ENCODE measurements at places on chromosomes 5 and 9. TPM values are rescaled to one million over a fixed set of nuclear protein-coding genes. Genes with fewer than 3 reads are reported as not detected.

- DNase-seq = no peak
Observed at GRCh38 chr5:175616083-175616482, 41.8 kb upstream of the HRH2 start.

DNA sequence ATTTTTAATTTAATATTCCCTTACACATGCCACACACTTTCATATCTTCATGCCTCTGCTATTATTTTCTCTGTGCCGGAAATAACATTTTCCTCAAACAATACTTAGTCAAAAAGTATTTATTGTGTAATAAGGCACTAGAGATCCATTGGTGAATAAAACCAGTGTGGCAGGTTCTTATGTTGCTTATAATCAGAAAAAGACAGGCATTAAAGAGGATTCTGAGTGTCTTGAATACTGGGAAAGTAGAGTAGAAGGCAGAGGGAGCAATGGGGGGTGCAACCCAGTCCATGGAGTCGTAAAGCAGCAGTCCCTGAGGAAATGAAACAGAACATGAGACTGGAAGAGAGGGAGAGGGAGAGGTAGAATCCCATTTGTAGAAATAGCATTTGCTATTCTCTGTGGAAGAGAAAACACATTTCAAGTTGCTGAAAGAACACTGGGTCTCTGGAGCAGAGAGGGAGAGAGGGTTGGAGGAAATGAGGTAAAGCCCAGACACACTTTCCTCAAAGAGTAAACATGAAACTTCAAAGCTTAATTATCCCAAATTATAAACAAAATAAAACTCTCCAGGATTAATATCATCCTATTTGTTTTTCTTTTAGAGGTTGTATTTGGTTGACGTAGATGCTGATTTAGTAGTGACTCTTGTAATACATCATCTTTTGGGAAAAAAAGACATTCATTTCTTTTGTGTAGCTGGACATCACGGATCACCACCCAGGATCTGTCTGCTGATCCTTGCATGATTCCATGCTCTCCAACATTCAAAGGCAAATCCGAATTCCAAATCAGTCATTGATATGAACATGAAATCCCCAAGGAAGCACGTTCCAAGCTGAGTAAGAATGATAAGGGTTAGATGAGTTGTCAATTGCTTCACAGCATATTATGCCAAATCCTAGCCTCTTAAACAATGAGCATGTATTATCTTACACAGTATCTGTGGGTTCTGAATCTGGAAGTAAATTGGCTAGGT is 37.4 kb upstream of the GRAMD2B start:
- DNase-seq = no peak

DNA sequence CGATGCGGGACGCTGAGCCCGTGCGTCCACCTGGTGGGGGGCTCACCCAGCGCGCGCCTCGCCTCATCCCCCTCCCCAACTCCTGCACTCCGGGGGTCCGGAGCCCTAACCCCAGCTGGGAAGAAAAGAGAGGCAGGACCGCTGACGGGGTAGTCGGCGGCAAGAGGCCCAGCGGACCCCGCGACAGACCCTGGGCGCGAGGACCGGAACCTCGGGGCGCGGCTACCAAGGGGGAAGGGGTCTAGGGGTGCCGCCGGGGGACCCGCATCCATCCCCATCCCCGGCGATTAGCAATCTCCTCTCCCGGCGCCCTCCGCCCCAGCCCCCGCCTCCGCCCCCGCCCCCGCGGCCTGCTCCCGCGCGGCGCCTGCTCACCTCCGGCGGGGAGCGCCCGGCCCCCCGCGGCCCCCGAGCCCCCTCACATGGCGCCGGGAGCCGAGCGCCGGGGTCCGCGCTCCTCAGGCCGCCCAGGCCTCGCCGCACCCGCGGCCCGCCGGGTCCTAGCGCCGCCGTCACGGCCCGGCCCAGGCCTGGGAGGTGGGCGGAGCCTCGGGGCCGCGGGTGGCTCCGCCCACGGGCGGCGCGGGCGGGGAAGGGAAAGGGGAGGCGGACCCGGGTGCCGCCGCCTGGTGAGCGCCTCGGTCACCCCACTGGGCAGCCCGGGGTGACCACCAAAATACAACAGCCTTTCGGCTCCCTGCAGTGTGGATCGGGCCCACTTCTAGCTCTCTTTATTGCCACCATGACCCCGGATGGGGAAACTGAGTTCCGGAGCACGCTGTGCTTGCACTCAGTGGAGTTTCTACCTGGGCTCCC is at the start of gene ST6GALNAC6:
Gene ST6GALNAC6 (minus strand): TSS at position 476 of the 816 bp plus-strand sequence. CDS start 1,622 bp downstream, outside the sequence.
- no peak for DNase-seq

- DNase-seq = no peak
Observed at GRCh38 chr5:43895876-43896275, 292.9 kb downstream of the NNT start.

GRCh38 chr9:24439456-24439855 is 106.2 kb downstream of the IZUMO3 start:
- DNase-seq = no peak

- DNase-seq = no peak
Observed at GRCh38 chr5:43073597-43074546, 33.8 kb upstream of the ANXA2R start.

DNA sequence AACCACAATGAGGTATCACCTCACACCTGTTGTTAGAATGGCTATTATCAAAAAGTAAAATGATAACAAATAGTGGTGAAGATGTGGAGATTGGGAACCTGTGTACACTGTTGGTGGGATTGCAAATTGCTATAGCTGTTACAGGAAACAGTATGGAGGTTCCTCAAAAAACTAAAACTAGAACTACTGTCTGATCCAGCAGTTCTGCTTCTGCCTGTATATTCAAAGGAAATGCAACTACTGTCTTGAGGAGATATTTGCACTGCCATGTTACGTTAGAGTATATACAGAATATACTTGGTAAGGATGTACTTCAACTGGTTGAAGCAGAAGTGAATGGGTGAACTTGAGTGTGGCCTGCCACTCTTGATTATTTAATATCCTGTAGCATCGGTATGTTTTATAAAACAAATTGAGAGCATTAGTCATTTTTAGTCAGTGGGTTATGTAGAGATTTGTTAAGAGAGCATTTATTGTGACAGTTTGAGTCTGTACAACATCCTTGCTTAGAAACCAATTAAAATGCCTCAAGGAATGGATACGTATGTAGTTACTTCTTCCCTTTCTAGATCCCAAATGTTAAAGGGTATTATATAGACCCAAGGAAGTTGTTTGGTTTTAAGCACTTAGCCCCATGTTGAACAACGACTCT is 37.5 kb downstream of the ZCCHC7 start:
- DNase-seq = no peak

- no peak for DNase-seq
Observed at GRCh38 chr5:1432296-1432695, 12.9 kb downstream of the SLC6A3 start.

DNA sequence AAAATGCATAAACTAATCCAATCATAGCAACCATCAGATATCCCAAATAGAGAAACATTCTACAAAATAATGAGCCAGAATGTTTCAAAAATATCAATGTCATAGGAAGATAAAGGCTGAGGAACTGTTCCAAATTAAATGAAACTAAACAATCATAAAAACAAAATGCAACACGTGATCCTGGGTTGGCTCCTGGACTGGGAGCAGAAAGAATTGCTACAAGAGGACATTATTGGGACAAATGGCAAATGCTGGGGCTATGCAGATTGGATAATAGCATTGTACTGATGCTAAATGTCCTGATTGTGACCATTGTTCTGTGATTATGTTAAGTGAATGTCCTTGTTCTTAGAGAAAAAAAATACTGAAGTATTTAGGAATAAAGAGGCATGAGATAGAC is 54.2 kb upstream of the AKNA start:
- no peak for DNase-seq

DNA sequence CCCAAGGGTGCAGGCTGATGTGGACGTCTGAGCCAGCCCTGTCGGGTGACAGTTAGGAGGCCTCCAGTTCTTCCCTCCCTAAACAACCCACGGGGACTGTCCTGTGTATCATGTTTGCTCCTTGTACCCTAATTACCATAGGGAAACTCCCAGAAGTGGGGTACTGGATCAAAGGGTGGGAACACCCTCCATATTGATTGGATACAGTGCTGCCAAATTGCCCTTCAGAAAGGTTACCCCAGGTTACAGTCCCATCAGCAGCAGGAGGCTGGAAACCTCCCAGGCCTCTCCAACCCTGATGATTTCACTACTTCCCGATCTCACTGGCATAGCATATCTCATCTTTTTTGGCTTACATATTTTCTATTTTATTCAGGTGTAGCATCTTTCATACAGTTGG is 22.0 kb downstream of the UBE2QL1 start:
- DNase-seq = no peak

DNA sequence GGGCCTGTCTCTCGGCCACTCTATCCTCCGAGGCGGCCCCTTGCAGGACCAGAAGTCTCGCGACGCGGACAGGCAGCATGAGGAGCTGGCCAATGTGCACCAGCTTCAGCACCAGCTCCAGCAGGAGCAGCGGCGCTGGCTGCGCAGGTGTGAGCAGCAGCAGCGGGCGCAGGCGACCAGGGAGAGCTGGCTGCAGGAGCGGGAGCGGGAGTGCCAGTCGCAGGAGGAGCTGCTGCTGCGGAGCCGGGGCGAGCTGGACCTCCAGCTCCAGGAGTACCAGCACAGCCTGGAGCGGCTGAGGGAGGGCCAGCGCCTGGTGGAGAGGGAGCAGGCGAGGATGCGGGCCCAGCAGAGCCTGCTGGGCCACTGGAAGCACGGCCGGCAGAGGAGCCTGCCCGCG is 283.5 kb downstream of the ARHGEF28 start:
- DNase-seq = no peak

DNA sequence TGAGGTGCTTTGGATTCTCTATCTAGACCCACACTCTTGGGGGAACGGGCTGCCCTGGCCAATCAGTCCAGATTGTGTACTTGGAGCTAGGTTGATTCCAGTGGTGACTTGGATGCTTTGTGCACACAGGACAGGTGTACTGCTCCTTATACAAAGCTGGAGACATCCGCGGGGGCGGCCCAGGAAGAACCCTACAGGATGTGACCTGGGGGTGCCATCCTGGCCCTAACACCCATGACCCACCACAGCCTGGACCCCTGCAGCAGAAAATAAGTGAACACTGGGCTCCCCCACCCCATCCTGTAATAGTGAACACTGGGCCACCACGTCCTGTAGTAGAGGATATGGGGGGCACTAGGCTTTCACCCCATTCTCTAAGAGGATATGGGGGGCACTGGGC is 12.1 kb upstream of the PLEKHG4B start:
- DNase-seq = no peak

GRCh38 chr5:131206772-131207171 is 36.0 kb downstream of the LYRM7 start:
- DNase-seq = no peak

DNA sequence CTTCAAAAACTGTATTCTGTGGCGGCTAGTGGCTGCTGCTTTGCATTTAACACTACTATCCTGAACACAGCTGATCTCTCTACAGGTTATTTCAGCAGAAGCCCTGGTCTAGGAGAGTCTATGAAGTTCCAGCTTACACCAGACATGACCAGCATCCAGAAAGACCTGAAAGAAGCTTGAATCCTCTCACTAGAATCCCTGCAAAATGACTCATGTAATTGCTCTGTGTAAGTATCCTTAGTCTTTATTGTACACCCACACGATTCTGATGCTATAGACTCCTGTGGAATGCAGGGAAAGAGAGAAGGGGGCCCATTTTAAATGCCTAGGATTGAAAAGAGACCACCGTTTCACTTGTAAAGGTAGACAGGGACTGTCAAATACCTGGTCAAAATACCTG is 859 bp upstream of the GRIA1 start:
- DNase-seq = no peak

DNA sequence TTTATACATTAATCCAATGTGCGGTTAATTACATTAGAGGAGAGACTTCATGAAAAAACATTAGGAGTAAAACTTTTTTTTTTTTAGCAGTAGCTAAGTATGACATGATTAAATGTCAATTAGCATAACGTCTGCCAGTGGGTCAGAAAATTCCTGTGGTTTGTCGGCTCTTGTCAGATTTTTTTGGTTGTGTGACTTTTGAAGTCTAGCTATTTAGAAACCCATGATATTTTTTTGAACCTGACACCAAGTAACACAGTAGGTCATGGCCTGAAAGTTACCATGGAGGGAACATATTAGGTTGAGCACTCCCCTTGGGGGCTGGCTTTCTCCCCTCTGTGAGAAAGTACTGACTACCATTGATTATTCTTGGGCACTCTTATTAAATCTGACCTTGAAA is 84.8 kb upstream of the ALDH1A1 start:
- DNase-seq = no peak

DNA sequence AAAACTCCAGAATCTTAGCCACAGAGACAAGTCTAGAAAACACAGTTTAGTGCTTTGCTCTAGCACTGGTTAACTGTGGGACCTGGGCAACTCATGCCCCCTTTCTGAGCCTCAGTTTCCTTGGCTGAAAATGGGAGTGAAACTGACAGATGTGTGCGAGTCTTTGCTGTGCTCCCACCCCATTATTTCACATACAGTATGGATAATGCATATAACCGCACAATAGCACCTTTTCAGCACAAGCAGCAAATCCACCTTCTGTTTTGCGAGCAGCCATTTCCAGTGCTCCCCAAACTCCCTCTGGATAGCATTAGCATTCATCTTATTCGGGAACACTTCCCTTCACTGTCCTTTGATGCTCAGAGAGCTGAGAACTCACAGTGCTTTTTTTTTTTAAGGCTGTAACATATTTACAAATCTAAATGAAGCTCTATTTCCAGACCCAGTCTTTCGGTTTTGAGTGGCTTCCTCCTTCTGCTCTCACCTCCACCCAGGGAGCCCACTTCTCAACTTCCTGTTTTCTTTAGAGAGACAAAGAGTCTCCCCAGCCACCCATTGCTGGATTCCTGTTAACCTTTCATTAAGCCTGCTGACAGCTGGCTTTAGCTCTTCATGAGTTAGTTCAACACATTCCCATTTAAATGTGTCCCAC is 49.2 kb downstream of the TIMD4 start:
- no peak for DNase-seq

DNA sequence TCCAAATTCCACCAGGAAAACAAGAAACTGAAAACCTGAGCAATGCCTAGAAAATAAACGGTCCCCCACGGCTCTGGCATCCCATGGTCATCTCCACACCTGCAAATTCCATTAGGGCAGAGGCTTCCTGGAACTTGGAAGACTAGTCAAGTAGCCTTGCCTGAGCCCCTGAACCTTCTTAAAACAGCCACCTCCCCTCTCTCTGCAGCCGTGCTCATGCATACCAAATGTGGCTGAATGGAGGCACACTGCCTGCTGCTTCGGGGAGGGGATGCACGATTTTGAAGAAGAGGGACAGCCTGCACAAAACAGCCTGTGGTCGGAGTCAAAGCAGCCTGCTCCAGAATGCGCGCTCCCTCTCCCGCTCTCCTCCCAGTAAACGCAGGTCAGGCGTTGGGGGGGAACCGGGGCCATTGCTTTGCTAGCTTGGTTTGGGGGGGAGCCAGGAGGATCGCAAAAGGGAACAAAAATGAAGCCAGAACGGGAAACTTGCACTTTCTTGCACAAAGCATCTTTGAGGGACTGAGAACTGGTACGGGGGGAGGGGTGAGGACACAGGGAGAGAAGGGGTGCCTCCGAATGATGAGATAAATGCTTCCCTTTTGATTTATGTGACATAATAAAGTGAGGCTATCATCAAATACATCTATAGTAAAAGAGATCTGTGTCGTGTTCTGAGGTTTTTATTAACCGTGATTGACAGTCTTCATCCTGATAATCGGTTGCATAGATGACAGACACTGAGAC is at the start of gene TRPM3:
Gene TRPM3 (minus strand): TSS at position 347 of the 747 bp plus-strand sequence. CDS start 267 bp downstream, at position 80.
- no peak for DNase-seq

MEGF10 gene
- 0.64 TPM for polyA plus RNA-seq

TPPP gene
- polyA plus RNA-seq = 3.0 TPM

DIPK1B gene
- polyA plus RNA-seq = 31.0 TPM

NEUROG1 gene
- polyA plus RNA-seq = not detected

ADGRV1 gene
- polyA plus RNA-seq = 8.6 TPM

C9orf78 gene
- polyA plus RNA-seq = 73.0 TPM

IFNA21 gene
- polyA plus RNA-seq = not detected

MEIKIN gene
- polyA plus RNA-seq = not detected

SPATA31D4 gene
- not detected for polyA plus RNA-seq

FAM221B gene
- polyA plus RNA-seq = 0.10 TPM

MSX2 gene
- 0.90 TPM for polyA plus RNA-seq

ISL1 gene
- polyA plus RNA-seq = not detected

All from right renal pelvis (tissue), 4 donors.